CD4-positive, alpha-beta T cell treated with Interleukin-21 for 1 hour (primary cell): ENCODE measurements at places on chromosomes 1 and 21.

GRCh38 chr1:79638382-79638781, 631.9 kb upstream of the ADGRL4 start:
- no peak for DNase-seq

GRCh38 chr1:55632058-55632457, 416.9 kb upstream of the USP24 start:
- DNase-seq = no peak

- no peak for DNase-seq
Observed at GRCh38 chr1:167584581-167584980, 31.0 kb upstream of the CREG1 start.

DNA sequence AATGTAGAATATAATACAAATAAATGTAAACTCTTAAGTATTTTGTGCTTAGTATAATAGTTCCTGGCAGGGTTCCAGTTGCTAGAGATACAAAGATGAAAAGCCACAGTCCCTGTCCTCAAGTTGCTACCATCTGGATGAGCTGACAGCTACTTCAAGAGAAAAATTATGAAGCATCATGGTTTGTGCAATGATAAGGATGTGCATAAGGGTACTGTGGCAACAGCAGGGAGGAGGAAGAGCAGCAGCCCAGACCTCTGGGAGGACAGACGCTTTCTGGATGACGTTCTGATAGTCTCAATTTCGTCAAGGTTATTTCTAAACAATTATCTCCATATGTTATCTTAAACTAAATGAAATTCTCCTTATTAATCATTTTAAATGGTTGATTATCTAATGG, 198.9 kb downstream of the NTNG1 start:
- DNase-seq = no peak

GRCh38 chr1:24311234-24311633, 7.9 kb upstream of the GRHL3 start:
- DNase-seq = no peak
